GM23338 (cell line): ENCODE measurements at places on chromosomes 5 and 9.

GRCh38 chr5:79086116-79086515, 16.5 kb downstream of the BHMT2 start:
- DNase-seq = no peak

- DNase-seq = no peak
Observed at GRCh38 chr9:99782962-99783718, 38.5 kb upstream of the NR4A3 start.

DNA sequence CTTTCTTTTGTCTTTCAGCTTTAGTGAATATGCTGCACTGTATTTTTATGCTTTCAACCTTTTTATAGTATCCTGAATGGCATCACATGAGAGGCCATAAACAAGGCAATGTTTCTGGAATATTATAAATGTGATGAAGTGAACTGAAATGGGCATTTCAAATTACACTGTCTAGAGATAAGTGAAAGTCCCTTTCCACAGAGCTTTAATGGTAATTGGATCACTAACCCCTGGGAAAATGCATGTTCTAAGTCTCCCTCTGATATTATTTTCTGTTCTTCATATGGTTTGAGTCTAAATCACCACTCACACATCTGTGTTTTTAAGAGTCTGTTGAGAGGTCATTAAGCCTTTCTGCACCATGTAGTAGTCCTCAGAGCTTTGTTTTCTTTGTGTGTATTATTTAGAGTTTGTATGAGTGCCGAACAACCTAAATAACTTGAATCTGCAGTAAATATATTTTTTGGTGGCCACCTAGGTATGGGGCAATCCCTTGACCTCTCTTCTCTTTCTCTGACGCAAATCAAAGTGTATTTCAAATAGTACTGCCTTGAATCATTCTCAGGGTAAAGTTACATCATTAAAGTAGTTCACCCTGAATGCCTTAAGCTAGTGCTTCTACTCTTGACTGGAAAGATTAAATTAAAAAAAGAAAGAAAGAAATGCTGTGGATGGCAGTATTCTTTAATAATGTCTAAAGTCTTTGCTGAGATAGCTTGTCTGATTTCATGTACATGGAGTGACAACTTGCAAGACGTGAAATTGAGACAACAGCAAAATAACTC, 1931.0 kb upstream of the CDH6 start:
- no peak for DNase-seq

DNA sequence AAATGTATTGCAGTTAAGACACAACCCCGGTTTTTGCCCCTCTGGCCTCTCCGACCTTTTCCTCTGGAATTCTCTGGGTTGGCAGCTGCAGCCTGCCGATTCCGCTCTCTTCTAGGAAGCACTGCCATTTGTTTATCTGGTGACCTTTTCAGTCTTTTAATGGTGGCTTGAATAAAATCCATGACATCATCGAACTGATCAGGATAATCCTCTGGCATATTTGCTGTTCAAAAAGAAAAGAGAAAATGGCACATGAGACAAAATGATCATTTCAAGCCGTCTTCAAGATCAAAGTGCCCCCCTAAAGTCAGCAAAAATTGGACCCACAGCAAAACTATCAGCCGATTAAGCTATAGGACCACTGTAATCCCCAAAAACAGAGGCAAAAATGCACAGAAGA, 23.9 kb downstream of the GDNF start:
- DNase-seq = no peak

- no peak for DNase-seq
Observed at GRCh38 chr5:39016587-39017275, 57.5 kb downstream of the RICTOR start.

DNA sequence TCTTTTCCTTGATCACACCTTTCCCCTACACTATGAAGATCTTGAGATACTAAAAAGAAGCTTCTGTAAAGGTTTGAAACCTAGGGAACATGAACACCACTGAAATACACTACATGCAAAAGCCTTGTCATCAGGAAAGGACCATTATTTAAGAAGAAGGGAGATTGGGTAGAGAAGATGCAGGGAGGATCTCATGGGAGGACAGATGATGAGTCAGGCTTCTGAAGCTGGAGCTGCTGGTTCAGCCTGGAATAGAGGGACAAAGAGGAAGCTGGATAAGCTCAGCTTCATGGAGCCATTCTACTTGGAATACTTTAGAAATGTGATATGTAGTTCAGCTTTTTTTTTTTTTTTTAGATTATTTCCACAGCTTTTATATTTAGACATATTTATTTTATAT, 169.8 kb downstream of the MAN2A1 start:
- DNase-seq = no peak

DNA sequence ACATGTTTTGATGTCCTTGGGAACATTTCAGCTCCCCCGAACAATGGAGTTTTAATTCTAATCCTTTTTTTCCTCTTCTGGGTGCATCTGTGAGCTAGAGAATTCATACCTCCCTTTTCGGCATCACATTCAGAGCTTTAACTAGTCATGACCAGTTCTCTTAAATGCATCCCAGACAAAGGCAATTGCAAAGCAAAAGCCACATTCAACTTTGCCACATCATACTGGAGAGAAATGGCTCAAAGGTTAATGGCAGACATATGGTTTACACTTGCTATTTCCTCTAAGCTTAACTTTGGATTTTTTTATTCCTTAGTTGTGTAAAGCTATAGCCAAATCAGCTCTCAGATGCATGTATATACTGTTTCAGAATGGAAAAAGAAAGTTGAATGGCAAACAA, 153.3 kb downstream of the ESM1 start:
- no peak for DNase-seq

DNA sequence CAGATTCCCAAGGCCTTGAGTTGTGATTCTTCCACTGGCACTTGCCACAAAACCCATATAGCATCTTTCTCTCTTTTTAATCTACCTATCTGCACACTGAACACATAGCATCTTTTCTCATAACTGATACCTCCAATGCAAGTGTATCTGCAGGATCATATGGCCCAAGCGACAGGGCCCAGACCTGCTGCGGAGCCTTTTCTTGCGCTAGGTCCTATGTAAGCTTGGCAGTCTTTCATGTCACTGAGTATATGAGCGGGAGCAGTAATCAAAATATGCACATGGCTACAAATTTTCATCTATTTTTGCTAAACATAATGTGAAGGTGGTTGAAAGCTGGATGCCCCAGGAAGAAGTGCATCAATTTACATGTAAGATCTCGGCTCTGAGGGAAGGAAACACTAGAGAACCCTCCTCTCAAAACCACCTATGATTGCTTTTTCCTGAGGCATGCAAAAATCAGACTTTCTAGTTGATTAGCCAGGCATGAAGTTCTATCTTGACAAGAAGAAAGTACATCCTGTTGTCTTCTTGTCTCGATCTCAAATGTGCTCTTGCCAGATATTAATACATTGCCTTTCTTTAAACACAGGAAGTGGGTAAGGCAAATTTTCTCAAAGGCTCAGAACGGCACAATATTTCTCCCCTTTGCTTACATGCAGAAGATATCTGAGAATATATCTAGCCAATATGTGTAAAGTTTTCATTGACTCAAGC, 26.9 kb upstream of the CEMIP2 start:
- no peak for DNase-seq

- no peak for DNase-seq
Observed at GRCh38 chr5:137617528-137618205, 118.2 kb downstream of the KLHL3 start.

DNA sequence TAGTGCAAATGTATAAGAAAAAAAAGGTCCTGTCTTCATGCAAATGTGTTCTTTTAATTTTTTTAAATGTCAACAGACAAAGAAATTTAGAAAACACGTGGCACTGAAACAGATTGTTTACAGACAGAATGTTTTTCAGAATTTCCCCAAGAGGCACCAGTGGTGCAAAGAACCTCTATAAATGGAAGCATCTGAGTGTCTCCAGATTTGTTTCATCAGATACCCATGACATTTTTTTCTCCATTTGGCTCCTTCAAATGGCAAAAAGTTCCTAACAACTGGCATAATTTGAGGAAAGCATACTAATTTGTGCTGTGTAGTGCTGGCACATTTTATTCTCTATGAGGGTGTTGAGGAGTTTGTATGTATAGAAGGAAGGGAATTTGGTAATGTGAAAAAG, 15.0 kb downstream of the CCDC192 start:
- no peak for DNase-seq

GRCh38 chr9:69044240-69045219, 9.0 kb downstream of the FXN start:
- peak; percentile 50 for DNase-seq

GRCh38 chr9:88789785-88790184, 201.5 kb upstream of the S1PR3 start:
- DNase-seq = no peak

GRCh38 chr9:134890155-134890495, 9.5 kb downstream of the FCN2 start:
- no peak for DNase-seq

- no peak for DNase-seq
Observed at GRCh38 chr9:108443741-108444140, 412.0 kb downstream of the ACTL7B start.

DNA sequence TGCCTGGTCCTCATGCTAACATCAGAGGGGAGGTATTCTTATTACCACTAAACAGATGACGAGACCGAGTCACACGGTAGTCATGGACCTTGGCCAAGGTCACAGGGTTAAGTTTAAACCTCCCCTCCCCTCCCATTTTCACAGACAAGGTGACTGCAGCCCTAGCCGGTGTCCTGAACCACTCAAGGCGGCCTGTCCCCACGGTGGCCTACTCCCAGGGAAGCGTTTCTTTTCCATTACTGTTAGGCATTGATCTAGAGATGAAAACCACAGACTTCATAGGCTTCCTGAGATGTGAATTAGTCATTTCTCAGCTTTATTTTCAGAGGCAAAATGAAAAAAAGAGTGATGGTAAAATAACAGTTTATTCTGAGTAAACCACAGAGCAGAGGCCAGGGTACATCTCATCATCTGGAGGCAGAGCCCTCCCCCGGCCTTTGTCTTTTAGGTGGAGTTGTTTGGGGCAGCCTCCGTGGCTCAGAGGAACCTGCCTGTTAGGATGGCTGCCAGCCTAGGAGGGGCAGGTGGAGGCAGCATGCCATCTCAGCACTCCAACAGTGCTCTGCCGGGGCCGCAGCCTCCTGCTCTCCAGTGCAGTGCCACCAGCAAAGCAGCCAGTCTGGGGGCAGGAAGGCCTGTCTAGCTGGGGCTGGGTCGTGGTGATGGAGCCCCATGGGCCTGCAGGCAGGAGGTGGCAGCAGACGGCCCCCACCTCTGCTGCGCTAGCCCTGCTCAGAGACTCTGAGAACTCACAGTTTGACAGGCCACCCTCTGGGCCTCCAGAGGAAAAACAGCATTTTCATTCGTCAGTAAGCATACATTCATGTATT, 71.2 kb downstream of the RAPGEF1 start:
- DNase-seq = no peak

DNA sequence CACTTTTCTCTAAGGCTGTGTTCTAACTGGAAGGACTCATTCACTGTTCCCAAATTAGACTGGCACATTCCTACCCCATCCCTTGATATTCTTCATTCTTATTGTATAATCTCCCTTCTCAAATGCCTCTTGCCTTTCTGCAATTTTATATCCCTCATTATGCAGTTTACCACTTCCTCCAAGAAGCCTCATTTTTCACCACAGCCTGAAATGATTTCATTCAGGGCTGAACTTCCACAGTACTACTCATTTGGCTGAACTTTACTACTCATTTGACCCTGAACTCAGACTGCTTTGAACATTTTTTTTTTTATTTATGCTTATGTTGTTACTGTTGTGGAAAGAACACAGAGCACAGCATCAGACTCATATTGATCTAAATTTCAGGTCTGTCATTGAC, 32.7 kb downstream of the GRIA1 start:
- no peak for DNase-seq

DNA sequence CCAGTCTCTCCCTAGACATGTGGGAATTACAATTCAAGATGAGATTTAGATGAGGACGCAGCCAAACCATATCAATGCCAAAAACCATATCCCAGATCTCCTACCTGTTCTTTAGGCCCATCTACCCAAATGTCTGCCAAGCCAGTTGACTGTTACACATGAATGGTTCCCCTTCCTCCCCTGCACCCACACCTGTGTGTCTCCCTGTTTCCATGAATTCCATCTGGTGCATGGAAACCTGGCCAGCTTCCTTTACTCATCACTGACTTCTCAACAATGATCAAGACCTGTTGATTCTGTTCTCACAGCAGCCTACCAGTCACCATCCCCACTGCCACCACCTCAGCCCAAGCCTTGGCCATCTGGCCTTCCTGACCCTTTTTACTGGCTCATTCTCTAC, 222.7 kb downstream of the NR3C1 start:
- no peak for DNase-seq

DNA sequence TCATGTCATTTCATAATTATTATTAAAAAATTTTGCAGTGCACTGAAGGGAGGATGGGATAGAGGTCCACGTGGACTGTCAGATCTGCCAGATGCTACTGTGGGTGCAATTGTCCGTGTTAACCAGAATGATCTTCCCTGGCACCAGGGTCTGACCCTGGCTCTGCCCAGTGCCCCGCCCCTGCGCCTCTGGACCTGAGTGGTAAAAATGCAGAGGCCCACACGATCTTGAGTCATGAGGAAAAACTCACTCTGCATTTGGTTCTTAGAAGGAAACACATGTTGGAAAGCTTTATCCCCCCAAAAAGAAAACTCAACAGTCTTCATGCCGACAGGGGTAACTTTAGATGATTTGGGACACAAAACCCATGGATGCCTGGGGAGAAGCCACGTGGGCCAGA, 20.1 kb upstream of the BARX1 start:
- no peak for DNase-seq

- DNase-seq = no peak
Observed at GRCh38 chr9:84061613-84062193, 81.1 kb downstream of the RMI1 start.

DNA sequence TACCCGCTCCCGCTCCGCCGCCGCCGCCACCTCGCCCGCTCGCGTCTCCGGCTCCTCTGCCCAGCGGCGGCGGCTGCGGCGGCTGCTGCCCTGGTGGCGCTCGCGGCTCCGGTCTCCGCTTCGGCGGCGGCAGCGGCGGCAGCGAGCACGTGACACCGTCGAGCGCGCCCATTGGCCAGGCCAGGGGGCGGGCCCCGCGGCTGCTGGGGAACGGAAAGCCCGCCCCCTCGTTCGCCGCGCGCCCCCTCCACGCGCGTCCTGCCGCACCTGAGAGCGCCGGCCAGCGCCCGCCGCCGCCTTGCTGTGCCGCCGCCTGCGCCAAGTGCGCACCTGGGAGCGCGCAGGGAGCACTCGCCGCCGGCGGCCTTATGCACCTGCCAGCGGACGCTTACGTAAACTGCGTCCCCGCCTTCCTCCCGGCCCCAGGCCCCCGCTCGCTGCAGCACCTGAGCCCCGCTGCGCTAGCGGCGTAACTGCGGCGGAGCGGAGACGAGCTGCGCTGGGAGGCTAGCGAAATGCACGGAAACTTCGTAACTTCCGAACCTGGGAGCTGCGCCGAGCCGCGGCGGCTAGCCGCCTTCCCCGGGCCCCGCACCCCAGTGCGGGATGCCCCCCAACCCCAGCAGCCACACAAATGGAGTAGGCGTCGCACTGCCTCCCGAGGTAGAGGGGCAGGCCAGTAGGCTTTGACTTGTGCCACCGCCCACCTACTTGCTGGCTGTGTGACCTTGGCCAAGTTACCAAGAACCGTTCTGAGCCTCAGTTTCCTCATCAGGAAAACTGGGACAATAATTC, at the start of gene STRBP:
TSS of gene STRBP (minus strand) at position 122 of the 795 bp plus-strand sequence. CDS start 84,452 bp downstream, outside the sequence.
- peak; percentile 94 for DNase-seq
